ENCODE measurements at places on chromosomes 16 and 17.
A peak's percentile ranks its signal among the peaks of the same experiment; 100 is the strongest.

DNA sequence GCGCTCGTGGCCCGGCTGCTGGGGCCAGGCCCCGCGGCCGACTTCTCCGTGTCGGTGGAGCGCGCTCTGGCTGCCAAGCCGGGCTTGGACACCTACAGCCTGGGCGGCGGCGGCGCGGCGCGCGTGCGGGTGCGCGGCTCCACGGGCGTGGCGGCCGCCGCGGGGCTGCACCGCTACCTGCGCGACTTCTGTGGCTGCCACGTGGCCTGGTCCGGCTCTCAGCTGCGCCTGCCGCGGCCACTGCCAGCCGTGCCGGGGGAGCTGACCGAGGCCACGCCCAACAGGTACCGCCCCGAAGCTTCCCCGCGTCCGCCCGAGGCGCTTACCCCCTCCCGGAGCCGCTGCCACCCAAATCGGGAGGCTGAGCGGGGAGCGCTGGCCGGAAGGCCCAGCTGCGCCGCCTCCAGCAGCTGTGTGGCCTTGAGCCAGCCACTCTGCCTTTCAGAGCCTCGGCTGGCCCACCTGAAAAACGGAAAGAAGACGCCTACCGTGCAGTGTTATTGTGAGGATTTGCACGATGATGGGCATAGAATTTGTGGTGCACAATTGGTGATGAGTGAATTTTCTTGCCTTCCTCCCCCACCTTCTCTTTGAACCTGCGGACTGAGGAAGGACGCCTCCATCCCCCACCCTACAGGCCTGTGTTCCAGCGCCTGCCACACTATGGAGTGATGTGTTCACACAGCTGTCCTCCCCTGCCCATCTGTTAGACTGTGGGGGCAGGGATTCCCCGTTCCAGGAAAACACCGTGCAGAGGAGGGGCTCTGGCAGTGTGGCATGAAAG, 523 bp downstream of the NAGLU start:
- peak; percentile 72 for DNase-seq

GRCh38 chr16:62933929-62934328, 897.7 kb upstream of the CDH8 start:
- DNase-seq: no peak

GRCh38 chr17:13518261-13519000, 83.3 kb downstream of the HS3ST3A1 start:
- peak; percentile 65 for DNase-seq

DNA sequence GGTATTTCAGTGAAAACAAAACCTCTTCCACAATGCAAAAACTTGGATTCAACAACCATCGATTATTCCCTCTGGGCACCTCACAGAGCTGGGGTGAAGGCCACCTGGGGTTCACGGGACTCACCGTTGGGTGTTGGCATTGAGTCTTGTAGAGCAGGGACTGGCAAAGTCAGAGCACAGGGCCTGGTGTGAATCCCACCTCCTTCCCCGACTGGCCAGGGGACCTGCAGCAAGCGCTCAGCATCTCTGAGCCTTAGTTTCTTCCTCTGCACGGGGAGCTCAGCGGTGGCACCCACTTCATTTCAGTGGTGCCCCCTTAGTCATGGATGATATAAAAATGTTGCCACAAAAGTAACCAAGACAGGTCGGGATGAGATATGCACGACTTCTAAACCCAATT, 100.4 kb downstream of the METRNL start:
- no peak for DNase-seq

- no peak for DNase-seq
Observed at GRCh38 chr17:38436386-38436785, 8.1 kb downstream of the ARHGAP23 start.

GRCh38 chr17:55706808-55707773, 15.6 kb downstream of the TMEM100 start:
- no peak for DNase-seq

DNA sequence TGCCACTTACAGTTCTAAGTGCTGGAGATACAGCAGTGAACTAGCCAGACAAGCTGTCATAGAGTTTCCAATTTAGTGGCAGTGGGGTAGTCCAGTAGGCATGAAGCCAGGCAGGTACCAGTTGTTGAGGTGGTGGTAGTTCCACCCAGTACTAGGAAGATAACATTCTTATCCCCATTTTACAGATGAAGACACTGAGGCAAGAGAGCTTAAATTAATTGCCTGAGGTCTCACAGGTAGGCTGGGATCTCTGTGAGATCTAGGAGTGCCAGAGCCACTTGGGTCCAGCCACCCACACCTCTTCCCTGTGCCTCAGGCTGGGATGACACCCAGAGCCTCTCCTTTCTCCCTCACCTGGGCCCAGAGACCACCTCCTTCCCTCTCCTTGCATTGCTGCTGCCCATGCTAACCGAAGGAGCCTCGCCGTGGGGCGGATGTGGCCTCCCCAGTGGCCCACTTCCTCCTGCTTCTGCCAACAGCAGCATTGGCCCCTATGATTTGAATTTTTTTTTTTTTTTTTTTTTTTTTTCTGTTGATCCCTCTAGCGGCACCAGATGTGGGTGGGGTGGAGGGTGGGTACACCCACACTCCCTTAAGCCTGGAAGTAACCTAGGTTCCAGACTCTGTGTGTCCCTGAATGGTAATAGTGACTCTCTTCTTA, 114.0 kb downstream of the PRKCB start:
- no peak for DNase-seq

DNA sequence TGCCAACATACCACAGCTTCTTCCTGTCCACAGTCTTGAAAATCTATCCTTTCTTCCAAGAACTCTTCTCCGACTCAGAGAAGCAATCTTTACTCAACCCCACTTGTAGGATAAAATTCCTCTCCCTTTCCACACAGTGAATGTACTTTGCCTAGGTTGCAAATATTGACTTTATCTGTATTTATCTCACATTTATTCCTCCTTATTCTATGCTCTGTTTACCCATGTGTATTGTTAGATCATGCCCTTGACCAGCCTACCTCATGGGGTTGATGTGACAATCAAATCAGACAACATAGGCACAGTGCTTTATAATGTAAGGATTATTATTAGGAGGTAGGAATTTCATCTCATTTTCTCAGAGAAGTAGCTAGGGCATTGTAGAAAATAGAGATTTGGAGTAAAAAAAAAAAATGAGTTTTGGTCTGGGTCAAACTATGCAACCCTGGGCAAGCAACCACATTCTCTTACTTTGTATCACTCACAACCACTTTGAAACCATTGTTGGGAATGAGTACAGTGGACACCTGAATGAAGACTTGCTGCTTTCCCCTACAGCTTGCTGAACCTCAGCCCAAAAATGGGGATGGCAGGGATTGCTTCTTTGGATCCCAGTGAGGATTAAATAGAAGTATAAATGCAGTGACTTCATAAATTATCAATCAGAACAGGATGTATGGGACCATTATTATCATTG, 9.1 kb upstream of the SLC35B1 start:
- DNase-seq: no peak

- DNase-seq: peak; percentile 63
Observed at GRCh38 chr17:7019839-7020519, 2.9 kb upstream of the BCL6B start.

GRCh38 chr17:38533866-38534497, 71.8 kb downstream of the SRCIN1 start:
- DNase-seq: no peak

- no peak for DNase-seq
Observed at GRCh38 chr17:63930951-63931575, 1.1 kb downstream of the CD79B start.

- DNase-seq: no peak
Observed at GRCh38 chr17:1154704-1155103, 25.1 kb downstream of the ABR start.

GRCh38 chr17:20267459-20267842, 199.9 kb downstream of the LGALS9B start:
- DNase-seq: peak; percentile 12

GRCh38 chr17:78449983-78450595, 71.6 kb downstream of the PGS1 start:
- DNase-seq: no peak

GRCh38 chr16:16917191-16917785, 538.3 kb downstream of the NPIPA7 start:
- no peak for DNase-seq

DNA sequence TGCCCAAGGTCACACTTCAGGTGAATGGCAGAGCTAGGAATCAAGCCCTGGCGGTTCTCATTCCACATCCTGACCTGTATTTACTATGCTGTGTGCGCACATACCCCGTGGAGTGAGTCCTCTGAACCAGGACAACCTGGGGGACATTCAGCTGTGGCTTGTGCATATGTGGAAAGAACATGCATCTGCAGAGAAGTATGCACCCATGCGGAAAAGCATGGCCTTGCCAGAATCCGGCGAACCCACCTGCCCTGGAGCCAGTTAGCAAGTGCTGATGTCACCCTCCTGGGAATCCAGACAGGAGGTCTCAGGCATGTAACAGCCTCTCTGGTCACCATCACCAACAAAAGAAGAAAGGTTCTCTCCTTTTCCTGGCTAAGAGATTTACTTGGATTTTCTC, 1.9 kb downstream of the RASL10B start:
- no peak for DNase-seq

DNA sequence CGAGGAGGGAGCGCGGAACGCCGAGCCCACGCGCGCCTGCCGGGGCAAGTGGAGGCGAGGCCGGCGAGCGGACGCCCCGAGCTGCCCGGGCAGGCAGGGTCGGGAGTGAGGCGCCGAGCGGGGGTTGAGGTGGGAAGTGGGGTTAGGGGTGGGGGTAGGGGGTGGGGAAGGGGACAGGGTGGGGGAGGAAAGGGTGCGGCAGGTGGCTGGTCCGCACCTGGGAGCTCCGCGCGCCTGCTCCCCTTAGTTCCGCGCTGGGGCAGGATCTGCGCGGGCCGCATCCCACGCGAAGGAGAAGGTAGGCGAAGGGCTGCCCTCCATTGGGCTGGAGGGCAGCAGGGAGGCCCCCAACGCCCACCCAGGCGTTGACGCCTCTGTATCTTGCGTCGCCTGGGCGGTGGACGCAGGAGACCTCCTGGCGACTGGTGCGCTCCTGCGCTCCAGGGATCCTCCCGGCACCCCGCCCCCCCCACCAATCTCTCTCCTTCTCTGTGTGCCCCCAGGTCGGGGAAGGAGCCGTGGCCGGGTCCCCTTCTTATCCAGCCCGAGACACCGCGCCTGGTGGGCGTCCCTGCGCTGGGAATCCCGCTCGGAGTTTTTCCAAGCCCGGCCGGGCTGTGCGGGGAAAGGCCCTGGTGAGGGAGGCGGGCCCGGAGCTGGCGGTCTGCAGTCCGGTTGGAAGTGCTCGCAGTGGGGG, 51.3 kb upstream of the AMZ2 start:
- no peak for DNase-seq

DNA sequence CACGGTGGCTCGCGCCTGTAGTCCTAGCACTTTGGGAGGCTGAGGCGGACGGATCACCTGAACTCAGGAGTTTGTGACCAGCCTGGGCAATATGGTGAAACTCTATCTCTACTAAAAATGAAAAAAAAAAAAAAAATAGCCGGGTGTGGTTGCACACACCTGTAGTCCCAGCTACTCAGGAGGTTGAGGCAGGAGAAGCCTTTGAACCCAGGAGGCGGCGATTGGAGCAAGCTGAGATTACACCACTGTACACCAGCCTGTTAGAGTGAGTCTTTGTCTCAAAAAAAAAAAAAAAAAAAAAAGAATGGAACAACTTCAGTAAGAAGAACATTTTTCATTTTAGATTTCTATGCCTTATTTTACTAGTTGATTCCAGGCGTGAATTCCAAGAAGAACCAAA, 2.7 kb downstream of the NUP85 start:
- DNase-seq: no peak

DNA sequence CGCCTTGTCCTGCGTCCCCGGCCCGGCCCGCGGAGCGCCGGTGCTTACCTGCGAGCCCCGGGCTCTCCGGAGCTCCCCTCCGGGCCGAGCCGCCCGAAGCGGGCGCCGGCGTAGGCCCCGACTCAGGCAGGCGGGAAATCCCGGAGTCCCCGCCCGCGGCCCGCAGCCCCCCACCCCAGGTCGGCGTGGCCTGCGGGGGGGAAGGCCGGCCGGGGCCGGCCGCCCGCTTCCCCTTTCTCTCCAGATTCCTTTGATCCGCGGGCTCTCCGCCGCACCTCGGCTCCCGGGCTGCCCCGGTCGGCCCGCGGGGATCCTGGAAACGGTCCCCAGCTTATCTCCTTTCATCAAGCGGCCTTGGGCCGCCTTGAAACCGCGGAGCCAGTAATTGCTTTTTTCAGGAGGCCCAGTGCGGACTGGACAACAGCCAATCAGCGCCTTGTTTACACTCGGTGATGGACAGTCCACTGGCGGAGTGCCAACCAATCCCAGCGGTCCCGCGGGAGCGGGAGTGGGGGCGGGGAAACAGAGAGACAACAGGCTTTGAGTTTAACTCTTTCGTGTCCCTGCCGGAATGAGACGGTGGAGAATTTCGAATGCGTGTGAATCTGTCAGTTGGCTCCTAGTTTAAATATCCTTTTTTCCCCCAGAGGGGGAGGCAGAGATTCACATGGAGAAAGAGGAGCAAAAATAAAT, 1.4 kb upstream of the BAHCC1 start:
- DNase-seq: peak; percentile 100

DNA sequence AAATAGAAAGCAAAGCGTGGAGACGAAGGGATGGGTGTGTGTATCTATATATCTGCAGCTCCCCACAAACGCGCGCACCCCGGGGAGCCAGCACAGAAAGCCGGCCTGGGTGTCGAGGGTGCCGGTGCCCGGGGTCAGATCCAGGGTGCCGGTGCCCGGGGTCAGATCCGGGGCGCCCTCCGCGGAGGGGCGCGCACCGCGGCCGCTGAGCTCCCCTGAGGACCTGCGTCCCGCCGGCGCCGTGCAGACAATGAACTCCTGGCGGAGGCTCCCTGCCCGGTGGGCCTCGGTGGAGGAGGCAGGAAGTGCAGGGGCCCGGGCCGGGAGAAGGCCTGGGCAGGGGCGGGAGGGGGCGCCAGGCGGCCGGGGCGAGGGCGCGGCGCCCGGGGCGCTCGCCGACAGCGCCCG, 1.1 kb downstream of the ZNF423 start:
- no peak for DNase-seq

DNA sequence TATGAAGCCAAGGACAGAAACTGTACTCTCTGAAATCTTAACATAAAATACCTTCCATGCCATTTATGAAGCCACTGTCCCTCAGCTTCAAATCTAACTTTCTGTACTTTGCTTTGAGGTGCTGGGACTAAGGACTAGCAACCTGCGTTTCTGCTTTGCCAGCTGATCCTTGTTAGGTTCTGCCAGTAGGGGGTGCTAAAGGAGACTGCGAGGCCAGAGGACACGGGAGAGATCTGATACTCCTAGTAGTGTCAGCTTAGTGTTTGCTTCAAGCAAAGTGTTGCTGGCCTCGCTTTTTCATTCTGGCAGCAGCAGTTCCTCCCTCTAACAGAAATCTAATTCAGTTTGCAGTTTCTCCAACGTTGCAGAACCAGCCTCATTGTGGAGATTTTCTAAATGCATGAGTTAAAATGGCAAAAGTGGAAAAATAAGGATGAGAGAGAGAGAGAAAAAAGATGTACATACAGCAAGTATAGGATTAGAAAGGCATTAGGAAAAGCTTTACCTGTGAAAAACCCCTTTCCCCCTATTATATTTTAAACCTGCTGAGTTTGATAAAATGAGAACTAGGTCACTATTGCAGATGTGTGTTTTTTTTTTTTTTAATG, 297.5 kb downstream of the CA10 start:
- peak; percentile 14 for DNase-seq

GRCh38 chr17:17540278-17540906, 44.2 kb upstream of the RASD1 start:
- DNase-seq: no peak

- no peak for DNase-seq
Observed at GRCh38 chr16:85829751-85830445, 30.4 kb downstream of the COX4I1 start.

- DNase-seq: no peak
Observed at GRCh38 chr17:80839511-80839941, 152.1 kb upstream of the CHMP6 start.

- peak; percentile 63 for DNase-seq
Observed at GRCh38 chr16:65312071-65312470, 190.2 kb upstream of the CDH11 start.

- no peak for DNase-seq
Observed at GRCh38 chr17:66018786-66019185, 173.1 kb downstream of the CEP112 start.
